EH (cell line): ENCODE measurements at places on chromosomes 2 and 18.
A peak's percentile ranks its signal among the peaks of the same experiment; 100 is the strongest.

- DNase-seq: no peak
Observed at GRCh38 chr2:231515603-231516002, 14.6 kb downstream of the NMUR1 start.

- DNase-seq: no peak
Observed at GRCh38 chr2:172420216-172420615, 7.2 kb upstream of the ITGA6 start.

- DNase-seq: no peak
Observed at GRCh38 chr2:74884118-74884762, 50.3 kb downstream of the HK2 start.

GRCh38 chr2:105442721-105443120 lies 43.9 kb upstream of the FHL2 start:
- DNase-seq: no peak

DNA sequence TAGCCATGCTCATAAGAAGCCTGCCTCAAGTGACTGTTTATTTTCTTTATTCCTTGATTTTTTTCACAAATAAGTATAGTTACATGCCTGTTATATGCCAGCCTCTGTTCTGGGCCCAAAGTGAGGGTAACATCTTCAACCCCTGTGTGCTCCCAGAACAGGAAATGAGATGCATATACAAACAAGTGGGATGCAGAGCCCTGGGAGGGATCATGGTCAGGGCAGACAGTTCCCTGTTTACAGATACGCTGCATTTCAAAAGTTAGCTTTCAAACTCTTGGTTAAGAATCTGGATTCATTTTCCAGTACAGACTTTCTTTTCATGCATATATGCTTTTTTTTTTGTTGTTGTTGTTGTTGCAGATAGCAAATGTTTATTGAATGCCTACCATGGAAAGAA lies 24.4 kb downstream of the GPR39 start:
- DNase-seq: no peak

- no peak for DNase-seq
Observed at GRCh38 chr2:227772197-227772661, 26.5 kb downstream of the SCYGR8 start.

- DNase-seq: no peak
Observed at GRCh38 chr2:15058015-15058720, 425.7 kb downstream of the LRATD1 start.

GRCh38 chr18:36073676-36074075 lies 6.3 kb upstream of the RPRD1A start:
- DNase-seq: no peak

GRCh38 chr2:114569166-114569565 lies 126.7 kb downstream of the DPP10 start:
- DNase-seq: no peak

DNA sequence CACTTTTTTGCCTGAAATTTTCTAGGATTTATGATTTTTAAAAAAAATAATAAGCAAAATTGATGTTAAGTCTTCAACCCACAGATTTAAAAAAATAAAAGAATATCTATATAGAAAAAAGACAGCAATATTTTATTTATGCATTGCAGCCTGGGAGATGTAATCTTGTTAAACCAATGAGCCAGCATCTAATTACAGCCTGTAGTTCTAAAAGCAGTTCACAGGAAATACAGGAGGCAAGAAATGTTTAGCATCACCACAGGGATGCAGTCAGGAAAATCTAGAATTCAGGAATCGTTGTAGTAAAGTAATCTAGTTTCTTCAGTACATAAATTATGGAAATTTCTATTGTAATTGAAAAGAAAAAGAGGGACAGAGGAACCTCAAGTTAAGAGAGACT lies 17.2 kb downstream of the UGGT1 start:
- DNase-seq: no peak

DNA sequence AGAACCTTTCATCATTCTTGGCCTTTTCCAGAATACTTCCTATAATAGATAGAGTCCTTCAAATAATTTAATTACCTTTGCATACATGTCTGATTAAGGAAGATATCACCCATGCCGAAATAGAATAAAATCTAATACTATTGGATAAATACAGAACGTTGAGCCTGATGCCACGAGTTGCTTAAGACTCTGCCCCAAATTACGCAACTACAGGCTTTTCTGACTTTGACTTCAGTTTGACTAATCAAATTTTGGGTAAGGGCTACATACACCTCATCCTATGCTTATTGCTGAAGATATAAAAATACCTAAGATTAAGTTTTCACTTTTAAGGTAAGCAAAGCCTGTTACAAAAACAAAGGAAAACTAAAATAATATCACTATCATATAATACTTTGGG lies 1065.1 kb upstream of the NRXN1 start:
- no peak for DNase-seq

DNA sequence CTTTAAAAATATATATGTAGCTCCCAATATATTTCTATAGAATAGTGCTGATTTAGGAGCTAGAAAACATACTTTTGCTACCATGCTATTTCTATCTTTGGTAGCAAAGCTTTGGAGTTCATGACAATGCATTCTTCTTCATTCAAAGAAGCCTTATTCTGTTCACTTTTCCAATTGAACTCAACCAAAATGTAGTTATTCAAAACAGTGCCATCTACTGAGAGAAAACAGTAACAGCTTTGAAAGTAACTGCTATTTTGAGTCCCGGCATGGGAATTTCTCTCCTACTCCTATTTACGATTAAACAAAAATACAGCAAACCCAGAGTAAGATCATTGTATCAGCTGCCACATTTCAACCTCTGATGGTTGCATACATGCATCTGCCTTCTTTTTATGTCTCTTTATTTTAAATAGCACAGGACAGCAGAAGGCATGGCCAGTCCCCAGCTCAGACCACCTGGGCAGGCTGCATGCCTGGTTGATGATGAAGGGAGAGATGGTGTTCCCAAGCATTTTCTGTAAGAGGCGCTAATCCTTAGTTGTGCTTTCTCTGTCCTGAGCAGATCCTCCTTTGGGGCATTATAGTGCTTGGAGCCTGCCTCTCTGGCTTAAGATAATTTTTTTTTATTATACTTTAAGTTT lies 69.7 kb upstream of the SULT1C3 start:
- DNase-seq: peak; percentile 31

DNA sequence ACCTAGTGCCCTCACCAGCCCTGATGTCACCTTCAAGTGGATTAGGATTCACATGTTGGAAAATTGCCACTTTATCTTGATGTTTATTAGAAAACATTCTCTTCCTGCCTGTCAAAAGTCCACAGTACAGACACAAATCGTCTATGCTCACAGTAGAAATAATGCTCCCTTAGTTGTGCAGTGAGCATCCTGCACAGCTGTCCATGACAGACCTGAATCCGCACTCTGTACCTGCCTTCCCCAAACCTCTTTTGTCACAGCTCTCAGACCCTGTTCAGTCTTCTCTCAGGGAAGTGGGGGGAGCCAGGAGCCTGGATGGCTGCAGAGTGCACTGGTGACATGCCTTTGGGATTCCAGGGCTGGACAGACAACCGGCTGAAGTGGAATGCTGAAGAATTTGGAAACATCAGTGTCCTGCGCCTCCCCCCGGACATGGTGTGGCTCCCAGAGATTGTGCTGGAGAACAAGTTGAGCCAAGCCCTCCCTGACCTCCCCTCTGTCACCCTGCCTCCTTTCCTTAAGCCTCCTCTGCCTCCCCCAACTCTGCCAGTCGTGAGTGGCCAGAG lies 2.0 kb downstream of the CHRND start:
- no peak for DNase-seq

- DNase-seq: peak; percentile 82
Observed at GRCh38 chr2:45869165-45869501, 217.7 kb downstream of the PRKCE start.

DNA sequence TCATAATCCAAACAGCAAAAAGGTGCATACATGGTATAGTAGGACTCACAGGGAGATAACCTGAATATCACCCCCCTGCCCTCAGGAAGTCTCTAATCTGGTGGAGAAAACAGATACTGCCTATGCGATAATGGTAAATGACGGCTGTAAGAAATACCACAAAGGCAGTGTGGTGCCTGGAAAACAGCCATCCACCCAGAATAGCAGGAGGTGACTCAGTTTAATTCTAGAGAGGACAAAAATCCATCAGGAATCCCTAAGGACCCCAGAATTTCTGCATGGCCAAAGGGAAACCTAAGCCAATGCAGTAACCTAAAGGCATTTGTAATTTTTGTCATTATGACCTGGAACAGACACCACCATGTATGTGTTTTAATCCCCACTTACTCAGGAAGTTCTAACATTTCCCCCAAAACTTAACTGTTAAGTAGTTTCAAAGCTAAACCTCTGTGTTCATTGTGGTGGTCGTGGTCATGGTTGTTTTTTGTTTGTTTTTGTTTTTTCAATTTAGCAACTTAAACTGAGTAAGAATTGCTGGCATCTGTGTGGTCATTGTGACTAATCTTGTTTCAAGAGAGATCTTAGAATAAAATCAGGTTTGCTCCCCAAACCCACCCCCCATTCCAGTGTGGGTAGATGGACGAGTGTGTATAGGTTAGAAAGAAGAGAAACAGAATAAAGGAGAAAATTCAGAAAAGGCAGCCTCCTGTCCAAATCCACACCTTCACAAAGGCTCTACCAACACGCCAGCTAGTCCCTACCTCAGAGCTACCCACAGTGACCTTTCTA lies 121.5 kb upstream of the CDCA7 start:
- peak; percentile 30 for DNase-seq

DNA sequence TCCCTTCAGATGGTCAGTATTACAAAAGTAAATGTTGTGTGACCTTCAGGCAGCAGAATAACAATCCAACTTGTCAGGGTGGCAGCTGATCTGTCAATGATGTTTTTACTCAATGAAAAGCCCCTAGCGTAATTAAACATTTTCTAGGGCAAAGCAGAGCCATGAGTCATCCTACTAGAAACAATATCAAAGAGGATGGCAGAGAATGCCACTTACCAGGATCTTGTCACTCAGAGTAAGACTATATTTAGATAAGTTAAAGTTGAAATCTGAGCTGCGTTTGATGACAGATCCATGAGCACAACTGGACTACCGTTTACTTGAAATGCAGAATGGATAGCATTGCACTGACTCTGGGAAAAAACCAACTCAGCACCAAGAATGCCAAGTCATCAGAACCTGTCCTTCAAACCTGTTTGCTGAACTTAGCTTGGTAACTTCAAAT lies 612.6 kb upstream of the ACVR2A start:
- DNase-seq: no peak

GRCh38 chr2:238706673-238707072 lies 141.2 kb upstream of the TWIST2 start:
- DNase-seq: no peak

DNA sequence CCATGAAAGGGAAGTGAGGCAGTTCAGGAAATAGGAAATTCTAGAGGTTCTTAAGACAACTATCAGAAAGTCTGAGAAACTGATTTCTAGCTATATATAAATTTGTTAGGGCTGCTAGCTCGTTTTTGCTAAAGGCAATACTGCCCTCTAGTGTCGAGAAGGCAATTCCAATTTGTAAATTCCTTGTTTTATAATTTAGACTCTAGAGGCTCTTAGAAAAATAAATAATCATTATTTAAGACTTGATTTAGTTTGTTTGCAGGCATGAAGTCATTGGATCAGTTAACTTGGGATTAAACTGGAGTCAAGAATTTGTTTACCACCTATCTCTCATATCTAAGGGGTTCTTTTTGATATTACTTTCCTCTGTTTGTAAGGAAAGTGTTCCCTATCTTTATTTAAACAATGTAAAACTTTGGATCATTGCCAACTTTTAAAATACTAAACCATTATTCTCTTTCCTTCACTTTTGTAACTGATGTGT lies 66.2 kb downstream of the ACVR2A start:
- DNase-seq: peak; percentile 72

GRCh38 chr2:182584462-182584861 lies 131.6 kb upstream of the DNAJC10 start:
- no peak for DNase-seq

GRCh38 chr2:105330681-105331375 lies 1.3 kb upstream of the TGFBRAP1 start:
- no peak for DNase-seq

- DNase-seq: no peak
Observed at GRCh38 chr18:77896586-77897252, 647.1 kb downstream of the GALR1 start.

DNA sequence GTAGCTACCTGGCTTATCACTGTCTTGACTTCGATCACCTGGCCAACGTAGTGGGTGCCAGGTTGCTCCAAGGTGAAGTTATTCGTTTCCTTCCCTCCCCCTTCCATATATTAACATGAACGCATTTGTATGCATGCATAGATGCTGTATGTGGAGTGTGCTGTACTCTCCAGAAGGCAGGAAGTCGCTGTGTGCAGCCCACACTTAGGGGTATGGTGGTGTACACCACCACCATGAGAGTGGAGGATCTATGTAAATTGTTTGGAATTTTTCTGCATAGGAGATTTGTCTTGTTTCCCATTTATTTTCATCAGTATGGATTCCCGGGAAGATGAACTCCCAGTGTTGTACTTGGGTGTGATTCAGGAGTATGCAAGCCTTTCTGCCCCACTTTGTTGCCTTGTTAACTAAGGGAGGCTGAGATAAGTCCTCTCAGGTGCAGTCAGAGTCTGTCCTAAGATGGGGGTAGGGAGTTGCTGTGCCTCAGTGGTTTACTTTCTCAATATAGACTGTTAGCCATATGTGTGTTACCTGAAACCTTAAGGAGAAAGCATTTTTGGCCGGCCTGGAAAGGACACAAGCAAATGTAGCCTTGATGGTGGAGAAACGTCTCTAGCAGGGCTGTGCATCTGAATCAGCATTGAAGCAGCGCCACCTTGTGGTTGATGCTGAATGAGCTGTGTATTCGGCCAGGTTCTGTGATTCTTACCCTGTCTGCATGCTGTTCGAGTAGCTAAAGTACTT lies 149.8 kb downstream of the TANC1 start:
- peak; percentile 84 for DNase-seq

- no peak for DNase-seq
Observed at GRCh38 chr2:207072571-207072970, 93.2 kb downstream of the KLF7 start.

GRCh38 chr2:137021763-137022162 lies 256.4 kb downstream of the THSD7B start:
- no peak for DNase-seq

DNA sequence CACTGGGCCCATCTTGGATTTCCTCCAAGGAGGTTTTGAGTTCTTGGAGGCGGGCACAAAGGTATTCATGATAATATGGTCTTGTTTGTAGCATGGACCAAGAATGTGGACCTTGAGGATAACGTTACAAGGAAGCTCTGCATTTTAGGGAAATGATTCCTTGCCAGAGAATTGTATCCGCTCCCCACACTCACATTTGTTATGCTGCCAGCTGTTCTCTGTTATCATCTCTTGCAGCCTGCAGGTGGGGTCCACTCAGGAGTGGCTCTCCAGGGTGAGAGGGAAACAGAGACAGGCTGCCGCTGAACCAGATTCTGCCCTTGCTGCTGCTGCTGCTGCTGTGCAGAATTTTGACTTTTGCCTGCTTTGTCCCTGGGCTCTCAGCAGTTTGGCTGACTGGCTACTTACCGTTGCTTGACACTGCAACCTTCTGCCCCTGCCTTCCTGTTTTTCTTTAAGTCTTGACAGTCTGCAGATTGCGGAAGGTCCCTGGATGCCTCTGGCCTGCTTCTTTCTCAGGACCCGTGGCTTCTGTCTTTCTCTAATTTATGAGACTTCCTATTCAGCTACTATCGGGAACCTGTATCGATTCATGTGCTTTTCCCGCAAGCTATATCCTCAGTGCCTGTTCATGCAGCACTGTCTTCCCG lies 122.3 kb upstream of the DOCK10 start:
- no peak for DNase-seq
